ENCODE measurements at places on chromosomes 5 and 9. TPM values are rescaled to one million over a fixed set of nuclear protein-coding genes. Genes with fewer than 3 reads are reported as not detected.
A peak's percentile ranks its signal among the peaks of the same experiment; 100 is the strongest.

Gene SLC30A5
- polyA plus RNA-seq: 22.7 TPM

Gene C9orf153
- polyA plus RNA-seq: 0.04 TPM

Gene ADCY2
- 2.5 TPM for polyA plus RNA-seq

Gene HAVCR2
- polyA plus RNA-seq: 1.8 TPM

Gene KYAT1
- 4.9 TPM for polyA plus RNA-seq

Gene CCDC192
- polyA plus RNA-seq: not detected

Gene ATOX1
- 168 TPM for polyA plus RNA-seq

Gene NRG2
- 0.55 TPM for polyA plus RNA-seq

Gene ITGA2
- polyA plus RNA-seq: 9.8 TPM

Gene CENPH
- 4.6 TPM for polyA plus RNA-seq

Gene PCDHGB2
- not detected for polyA plus RNA-seq

DNA sequence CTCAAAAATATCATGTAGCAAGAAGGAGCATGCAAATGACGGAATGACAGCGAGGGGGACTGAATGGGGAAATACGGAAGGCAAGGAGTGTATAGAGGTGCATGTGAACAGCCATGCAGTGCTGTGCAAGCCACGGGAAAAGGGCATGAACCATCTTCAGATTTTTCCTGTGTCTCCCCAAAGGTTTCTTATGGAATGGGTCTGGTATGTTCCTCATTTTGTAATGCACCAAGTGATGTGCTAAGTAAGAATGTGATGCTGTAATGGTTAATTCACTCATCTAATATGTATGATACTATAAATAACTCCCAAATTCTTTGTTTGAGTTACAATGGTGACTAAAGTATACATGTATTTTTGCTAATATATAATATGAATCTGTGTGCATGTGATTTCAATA is 99.0 kb upstream of the DAB2 start:
- H3K4me1 ChIP-seq: peaks cover 9% of the 10 kb centered on the region
- DNase-seq: no peak
- H3K4me3 ChIP-seq: no peak overlapping the region
- H3K27me3 ChIP-seq: no peaks in the 10 kb centered on the region
- no peaks in the 10 kb centered on the region for H3K36me3 ChIP-seq

DNA sequence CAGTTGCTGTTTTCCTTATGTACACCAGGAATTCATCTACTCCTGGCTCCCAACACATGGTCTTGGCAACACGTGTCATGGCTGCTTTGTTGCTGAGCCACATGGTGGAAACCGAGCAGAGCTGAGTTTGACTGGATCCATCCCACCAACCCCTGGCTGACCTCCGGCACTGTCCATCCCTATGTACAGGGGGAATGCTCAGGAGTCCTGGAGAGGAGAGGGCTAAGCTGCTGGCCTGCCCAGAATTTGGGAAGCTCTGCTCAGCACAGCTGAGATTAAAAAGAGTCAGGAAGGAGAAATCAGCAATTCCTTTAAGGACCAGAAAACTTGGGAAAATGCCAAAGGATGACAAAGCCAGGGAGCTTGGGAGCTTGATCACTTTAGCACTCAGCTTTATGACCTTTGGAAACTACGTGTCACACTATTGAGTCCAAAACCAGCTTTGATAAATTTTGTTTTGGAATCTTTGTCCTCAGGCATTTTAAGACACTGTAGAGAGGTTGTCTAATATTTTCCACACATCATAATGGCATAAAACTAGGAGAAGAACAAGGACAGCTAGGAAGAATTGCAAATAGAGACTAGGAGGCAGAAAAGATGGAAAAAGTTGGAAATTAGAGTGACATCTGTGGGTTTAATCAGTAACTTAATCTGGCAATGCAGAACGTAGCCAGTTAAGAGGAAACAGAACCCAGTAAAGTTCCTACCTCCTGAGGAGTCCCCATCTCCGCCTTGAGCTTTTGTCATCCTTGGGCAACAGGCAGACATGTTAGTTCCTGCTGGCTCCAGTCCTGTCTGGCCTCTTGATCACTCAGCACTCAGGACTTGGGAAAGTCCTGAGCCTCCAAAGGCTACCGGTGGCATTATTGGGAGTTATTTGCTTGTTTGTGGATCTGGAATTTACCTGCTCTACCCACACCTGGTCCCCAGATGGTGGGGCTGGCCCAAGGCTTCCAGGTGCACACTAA is 62.5 kb upstream of the PLPP1 start:
- peak overlapping the region; percentile 88 for H3K27ac ChIP-seq
- H3K36me3 ChIP-seq: no peaks in the 10 kb centered on the region
- no peak overlapping the region for H3K4me3 ChIP-seq
- peaks cover 12% of the 10 kb centered on the region for H3K4me1 ChIP-seq
- H3K27me3 ChIP-seq: no peaks in the 10 kb centered on the region

DNA sequence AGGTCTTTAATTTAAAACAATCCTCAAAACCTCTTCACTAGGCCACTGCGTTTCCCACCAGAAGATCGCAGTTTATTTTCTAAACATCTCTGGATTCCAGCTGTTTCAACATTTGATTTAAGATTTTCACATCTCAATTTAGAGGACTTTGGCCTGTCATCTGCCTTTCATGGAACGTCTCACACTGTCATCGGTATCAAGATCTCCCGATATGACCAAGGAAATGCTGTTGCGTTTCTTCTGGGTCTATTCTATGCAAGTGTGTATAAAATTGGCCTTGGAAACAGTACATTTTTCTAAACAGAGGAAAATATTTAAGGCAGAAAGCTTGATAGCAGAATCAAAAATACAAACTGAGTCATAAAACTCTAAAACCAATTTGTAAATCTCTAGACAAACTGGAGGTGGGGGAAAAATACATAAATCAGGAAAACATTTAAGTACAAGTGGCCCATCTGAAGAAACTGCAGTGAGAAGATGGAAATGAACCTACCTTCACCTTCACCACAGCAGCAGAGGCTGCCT is 53.6 kb upstream of the SIMC1 start:
- DNase-seq: no peak
- no peak overlapping the region for H3K27ac ChIP-seq
- H3K36me3 ChIP-seq: no peaks in the 10 kb centered on the region
- H3K27me3 ChIP-seq: no peaks in the 10 kb centered on the region
- H3K4me1 ChIP-seq: no peaks in the 10 kb centered on the region
- H3K4me3 ChIP-seq: no peak overlapping the region

DNA sequence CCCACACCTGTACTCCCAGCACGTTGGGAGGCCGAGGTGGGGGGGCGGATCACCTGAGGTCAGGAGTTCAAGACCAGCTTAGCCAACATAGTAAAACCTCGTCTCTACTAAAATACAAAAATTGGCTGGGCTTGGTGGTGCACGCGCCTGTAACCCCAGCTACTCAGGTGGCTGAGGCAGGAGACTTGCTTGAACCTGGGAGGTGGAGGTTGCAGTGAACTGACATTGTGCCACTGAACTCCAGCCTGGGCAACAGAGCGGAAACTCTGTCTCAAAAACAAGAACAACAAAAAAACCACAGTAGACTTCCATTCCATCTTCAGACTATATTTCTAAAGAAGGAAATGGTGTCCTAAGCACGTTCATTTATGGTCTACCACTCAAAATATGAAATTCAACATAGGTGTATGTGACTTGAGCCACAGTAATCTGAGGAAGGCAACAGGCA is 14.2 kb upstream of the SERINC5 start:
- H3K36me3 ChIP-seq: no peaks in the 10 kb centered on the region
- DNase-seq: no peak
- H3K27me3 ChIP-seq: no peaks in the 10 kb centered on the region
- H3K4me3 ChIP-seq: no peak overlapping the region

GRCh38 chr5:56419667-56420066 is 186.5 kb upstream of the ANKRD55 start:
- H3K4me1 ChIP-seq: peaks cover 29% of the 10 kb centered on the region
- H3K27me3 ChIP-seq: no peaks in the 10 kb centered on the region
- H3K27ac ChIP-seq: no peak overlapping the region
- H3K36me3 ChIP-seq: no peaks in the 10 kb centered on the region
- no peak overlapping the region for H3K4me3 ChIP-seq

GRCh38 chr5:68011801-68012200 is 203.8 kb upstream of the PIK3R1 start:
- H3K4me1 ChIP-seq: no peaks in the 10 kb centered on the region
- no peak for DNase-seq
- no peak overlapping the region for H3K4me3 ChIP-seq
- H3K27ac ChIP-seq: no peak overlapping the region
- H3K27me3 ChIP-seq: no peaks in the 10 kb centered on the region

DNA sequence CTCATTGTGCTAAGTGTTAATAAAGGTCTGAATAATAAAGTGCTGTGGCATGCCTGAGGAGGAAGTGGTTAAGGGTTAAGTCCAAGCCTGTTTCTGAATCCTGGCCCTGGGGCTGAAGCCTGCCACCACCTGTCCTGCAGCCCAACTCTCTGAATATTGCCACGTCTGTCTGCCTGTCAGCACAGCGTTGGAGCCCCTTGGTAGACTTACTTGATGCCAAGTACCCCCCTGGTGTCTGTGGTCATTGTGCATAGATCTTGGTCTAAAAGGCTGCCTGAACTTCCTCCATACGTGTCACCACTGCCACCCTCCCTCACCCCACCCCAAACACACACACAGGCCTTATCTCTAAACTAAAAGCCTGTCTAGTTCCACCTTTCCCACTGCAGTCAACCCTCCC is 35.4 kb upstream of the SLC2A8 start:
- H3K27me3 ChIP-seq: no peaks in the 10 kb centered on the region
- DNase-seq: peak; percentile 63

- H3K27ac ChIP-seq: no peak overlapping the region
- H3K4me1 ChIP-seq: no peaks in the 10 kb centered on the region
Observed at GRCh38 chr5:149694007-149694406, 36.1 kb upstream of the PPARGC1B start.

DNA sequence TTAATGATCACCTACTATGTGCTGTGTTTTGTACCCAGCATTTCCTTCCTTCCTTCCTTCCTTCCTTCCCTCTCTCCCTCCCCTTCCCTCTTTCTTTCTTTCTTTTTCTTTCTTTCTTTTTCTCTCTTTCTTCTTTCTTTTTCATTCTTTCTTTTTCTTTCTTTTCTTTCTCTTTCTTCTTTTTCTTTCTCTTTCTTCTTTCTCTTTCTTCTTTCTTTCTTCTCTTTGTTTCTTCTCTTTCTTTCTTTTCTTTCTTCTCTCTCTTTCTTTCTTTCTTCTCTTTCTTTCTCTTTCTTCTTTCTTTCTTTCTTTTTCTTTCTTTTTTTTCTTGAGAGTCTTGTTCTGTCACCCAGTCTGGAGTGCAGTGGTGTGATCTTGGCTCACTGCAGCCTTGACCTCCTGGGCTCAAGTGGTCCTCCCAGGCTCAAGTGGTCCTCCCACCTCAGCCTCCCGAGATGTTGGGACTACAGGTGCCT is 165.7 kb upstream of the MVB12B start:
- no peaks in the 10 kb centered on the region for H3K4me1 ChIP-seq
- H3K27ac ChIP-seq: no peak overlapping the region
- no peaks in the 10 kb centered on the region for H3K36me3 ChIP-seq

GRCh38 chr5:172833686-172834414 is at the start of gene ERGIC1:
Gene ERGIC1 (plus strand): TSS chr5:172834251. CDS start chr5:172834414, 163 bp downstream.
- H3K4me1 ChIP-seq: peaks cover 38% of the 10 kb centered on the region
- H3K4me3 ChIP-seq: peak within 1 kb of the TSS; percentile 90
- peaks cover 15% of the 10 kb centered on the region for H3K36me3 ChIP-seq
- no peaks in the 10 kb centered on the region for H3K27me3 ChIP-seq
- DNase-seq: peak; percentile 79
- peak within 1 kb of the TSS; percentile 83 for H3K27ac ChIP-seq

GRCh38 chr9:123425261-123425821 is 69.3 kb downstream of the CRB2 start:
- H3K27me3 ChIP-seq: no peaks in the 10 kb centered on the region
- H3K4me1 ChIP-seq: no peaks in the 10 kb centered on the region
- no peak overlapping the region for H3K27ac ChIP-seq

DNA sequence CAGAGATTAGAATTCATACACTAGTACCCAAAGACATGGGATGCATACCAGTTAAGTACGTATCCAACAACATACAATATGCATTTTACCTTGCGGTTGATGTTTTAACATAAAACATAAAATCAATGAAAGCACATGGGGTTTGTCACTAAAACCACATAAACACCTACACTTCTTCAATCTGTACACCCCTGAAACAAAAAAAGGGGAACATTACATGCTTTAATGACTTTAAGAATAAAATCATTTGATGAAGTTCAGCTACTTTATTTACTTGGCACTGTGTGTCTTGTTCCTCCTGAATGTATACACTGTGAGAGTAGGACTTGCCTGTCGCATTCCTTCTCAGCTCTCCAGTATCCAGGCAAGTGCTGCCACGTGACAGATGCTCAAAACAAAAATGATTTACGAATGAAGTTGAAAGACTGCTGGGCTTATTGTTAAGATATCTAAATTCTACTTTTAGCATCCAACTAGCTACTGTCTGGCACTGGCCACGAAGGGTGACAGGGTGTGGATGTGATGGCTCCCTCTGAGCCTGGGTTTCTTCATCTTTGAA is 21.0 kb downstream of the TNFSF15 start:
- H3K36me3 ChIP-seq: no peaks in the 10 kb centered on the region
- H3K27ac ChIP-seq: no peak overlapping the region
- H3K27me3 ChIP-seq: no peaks in the 10 kb centered on the region
- H3K4me3 ChIP-seq: no peak overlapping the region
- DNase-seq: no peak

Measured in small intestine (tissue), 16 donors.